ENCODE measurements at places on chromosomes 11 and 22.

DNA sequence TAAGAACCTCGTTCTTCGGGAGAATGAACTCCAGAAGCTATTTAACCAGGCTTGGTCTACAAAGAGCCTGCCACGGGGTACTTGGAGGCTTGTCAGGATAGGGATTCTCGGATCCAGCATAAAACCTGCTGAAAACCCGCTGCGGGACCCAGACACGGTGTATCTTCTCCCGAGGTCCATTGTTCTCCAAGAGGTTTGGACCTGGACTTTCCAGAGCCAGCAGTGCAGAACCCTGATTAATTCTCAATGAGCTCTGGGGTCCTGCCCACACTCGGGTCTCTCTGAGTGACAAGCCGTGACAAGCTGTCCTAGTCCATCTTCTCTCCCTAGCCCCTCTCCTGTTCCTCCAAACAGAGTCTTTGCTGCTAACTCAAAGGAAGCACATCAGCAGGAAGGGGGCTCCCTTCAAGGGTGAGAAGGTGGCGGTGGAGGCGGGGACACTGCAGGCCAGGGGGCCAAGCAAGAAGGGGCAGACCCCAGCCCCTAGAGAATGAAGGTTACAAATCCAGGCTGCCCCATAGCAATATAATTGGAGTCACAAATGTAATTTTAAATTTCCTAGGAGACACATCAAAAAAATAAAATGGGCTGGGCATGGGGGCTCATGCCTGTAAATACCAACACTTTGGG lies 12.2 kb downstream of the SHANK2 start:
- no peak for DNase-seq

GRCh38 chr22:20091690-20092476 lies 11.8 kb downstream of the DGCR8 start:
- DNase-seq: no peak

DNA sequence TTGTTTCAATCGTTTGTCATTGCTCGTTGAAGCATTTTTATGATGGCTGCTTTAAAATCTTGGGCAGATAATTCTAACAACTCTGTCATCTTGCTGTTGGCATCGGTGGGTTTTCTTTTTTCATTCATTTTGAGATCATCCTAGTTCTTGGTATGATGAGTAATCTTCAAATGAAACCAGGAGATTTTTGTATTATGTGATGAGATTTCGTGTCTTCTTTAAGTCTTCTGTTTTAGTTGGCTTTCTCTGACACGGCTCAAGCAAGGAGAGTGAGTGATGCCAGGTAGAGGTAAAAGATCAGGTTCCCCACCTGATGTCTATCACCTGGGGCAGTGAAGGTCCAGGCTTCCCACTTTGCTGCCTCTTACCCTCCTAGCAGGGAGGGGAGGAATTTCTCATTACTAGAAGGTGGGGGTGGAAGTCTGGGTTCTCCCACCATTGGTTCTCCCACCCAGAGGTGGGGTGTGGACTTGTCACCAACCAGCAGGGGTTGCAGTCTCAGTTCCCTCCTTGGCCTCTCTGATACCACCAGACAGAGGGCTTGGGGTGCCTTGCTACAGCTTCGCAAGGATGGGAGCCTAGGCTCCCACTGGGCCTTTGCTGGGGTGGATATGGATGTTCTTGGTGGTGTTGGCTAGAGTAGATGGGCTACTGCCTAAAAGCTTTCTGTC lies 12.9 kb downstream of the CDC45 start:
- no peak for DNase-seq

GRCh38 chr11:124970925-124971324 lies 16.9 kb downstream of the CCDC15 start:
- DNase-seq: no peak

GRCh38 chr22:29359469-29359868 lies 28.9 kb downstream of the AP1B1 start:
- no peak for DNase-seq

DNA sequence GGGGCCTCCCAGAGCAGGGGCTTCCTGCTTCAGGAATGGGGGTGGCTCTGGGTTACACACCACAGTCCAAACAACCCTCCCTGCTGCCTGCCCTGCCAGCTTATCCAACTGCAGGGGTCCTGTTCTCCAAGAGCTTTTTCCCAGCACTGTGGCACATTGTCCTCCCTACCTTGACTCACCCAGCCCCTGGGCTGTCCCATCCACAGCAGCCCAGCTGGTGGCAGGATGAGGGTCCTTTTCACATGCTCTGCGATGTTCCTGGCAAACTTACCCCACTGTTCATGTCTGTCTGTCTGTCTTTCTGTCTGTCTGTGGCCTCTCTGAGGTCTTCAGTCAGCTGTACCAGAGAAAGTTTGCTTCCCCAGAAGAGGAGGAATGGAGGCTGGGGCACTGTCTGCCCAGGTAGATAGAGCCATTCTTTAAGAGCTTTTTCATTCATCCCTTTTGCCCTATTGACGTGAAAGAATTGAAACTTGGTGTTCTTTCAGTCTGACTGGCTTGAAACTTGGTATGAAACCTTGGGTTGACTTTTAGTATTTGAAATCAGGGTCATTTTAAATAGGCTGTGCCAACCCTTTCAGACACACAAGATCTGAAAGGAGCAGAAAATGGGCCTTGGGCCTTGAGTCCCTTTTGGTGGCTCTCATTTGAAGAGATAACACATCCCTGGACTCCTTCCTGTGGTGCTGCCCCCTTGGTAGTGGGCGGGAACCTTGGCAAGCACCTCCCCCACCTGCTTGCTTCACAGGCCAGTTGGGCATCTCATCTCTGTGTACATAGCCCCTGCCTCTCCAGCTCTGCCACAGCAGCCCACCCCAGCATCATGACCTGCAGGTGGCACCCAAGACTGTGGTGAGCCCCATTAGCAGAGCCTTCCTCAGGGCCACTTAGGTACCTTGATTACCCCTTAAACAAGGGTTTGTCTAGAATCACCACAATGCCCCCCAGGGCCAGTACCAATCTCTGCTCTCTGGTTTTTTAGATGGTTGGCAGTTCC lies 74.6 kb upstream of the SUSD2 start:
- no peak for DNase-seq

GRCh38 chr11:12802418-12803085 lies 128.3 kb downstream of the TEAD1 start:
- no peak for DNase-seq

GRCh38 chr11:6365659-6366058 lies 24.6 kb upstream of the SMPD1 start:
- no peak for DNase-seq

DNA sequence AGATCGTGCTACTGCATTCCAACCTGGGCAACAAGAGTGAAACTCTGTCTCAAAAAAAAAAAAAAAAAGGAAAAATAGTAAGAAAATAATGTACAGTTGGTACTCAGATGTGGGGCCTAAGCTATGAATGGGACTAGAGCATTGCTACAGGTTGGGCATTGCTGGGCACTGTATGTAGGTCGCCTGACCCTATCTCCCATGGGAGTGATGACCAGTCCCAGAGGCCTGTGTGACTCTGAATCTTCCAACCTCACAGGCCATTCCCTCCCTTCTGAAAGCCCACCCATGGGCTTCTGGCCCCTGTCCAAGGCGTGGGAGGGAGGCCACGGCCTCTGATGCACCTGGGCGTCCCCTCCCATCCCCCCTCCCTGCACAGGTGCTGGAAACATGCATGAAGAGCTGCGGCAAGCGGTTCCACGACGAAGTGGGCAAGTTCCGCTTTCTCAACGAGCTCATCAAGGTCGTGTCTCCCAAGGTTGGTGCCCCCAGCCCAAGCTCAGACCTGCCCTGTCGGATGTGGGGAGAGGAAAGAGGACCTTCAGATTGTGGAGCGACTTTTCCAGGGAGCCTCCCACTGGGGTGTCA lies 9.5 kb downstream of the GGA1 start:
- no peak for DNase-seq

- no peak for DNase-seq
Measured at GRCh38 chr11:86688398-86689179, 16.2 kb upstream of the ME3 start.

DNA sequence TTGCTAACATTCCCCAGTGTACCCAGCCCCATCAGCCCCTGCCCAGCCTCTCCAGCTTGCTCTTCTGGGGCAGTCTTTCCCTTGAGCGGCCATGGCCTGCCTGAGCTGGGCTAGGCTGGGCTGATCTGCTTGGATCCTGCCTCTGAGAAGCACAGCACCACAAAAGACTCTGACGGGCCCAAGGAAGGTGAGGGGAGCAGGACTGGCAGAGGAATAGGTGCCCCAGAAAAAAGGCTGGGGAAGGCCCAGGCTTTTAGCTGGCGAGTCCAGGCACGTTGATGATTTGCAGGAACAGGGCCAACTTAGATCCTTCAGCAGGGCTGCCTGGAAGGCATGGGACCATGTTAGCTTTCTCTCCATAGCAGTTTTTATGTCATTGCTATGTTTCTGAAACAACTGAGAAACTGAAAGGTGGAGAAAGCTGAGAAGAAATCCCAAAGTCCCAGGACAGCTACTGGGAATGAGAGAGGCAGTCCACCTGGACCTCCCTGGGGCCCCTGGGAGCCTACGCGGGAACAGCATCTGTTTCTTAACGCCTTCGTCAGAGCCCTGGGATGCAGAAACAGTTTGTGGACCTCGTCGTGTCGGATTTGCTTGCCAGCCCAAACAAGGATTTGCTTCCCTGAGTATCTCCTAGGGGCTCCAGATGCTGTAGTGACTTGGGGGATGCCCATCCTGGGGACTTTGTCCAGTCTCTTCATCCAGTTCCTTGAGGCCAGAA lies 24.4 kb upstream of the FXYD6 start:
- no peak for DNase-seq

- DNase-seq: no peak
Measured at GRCh38 chr11:76120513-76121101, 85.7 kb downstream of the WNT11 start.

DNA sequence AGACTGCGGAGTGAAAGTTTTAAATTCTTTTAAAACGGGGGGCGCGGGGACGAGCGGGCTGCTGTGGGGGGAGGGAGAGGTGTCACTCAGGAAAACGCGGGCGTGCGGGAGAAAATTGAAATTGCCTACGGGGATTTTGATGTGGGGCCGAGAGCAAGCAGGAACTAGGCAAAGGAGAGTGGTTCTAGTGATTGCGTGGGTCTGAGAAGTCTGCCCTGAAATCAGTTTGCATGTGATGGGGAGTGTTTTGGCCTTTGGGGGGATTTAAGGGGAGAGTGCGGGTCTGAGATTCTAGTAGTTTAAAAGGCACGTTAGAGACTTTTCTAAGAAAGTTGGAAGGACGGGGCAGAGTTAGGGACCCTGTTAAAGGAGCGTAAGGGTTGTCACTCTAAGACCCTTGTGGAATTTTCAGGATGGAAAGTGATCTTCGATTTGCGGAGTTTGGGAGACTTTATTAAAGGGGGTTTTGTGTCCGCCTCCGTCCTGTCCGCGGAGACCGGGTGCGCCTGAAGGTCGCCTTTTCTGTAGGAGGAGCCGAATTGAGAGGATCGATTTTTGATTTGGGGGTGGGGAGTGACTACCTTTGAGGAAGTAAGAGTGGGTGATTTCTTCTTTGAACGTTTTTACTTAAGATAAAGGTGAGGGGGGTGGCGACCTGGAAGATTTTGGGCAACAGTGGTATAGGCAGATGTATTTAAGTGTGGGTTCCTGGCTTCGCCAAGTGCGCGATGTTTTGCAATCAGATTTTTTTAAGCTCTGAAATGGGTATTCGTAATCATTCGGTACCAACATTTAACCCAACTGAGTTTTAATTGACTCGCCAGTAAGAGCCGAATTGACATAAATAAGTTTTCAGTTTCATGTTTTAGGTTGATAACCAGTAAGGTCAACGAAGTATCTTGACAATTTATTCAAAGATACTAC lies 1.1 kb downstream of the EED start:
- DNase-seq: no peak

- no peak for DNase-seq
Measured at GRCh38 chr11:15146271-15147003, 31.7 kb downstream of the INSC start.

- DNase-seq: no peak
Measured at GRCh38 chr22:49294656-49295464, 532.8 kb downstream of the BRD1 start.

DNA sequence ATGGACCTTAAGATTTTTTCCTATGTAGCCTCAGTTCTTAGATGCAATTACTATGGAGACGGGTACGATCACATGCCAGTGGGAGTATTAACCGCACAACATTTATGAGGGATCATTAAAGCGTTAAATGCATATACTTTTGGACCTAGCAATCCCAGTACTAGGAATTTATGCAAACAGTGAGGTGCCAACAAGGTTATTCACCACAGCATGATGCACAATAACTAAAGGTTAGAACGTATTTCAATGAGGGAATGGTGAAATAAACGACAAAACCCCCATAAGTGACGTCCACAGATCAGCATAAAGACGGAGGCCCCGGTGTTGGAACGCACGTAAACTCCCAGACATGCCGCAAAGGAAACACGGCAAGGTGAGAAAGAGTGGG lies 539 bp downstream of the SIRT3 start:
- DNase-seq: peak; percentile 60

DNA sequence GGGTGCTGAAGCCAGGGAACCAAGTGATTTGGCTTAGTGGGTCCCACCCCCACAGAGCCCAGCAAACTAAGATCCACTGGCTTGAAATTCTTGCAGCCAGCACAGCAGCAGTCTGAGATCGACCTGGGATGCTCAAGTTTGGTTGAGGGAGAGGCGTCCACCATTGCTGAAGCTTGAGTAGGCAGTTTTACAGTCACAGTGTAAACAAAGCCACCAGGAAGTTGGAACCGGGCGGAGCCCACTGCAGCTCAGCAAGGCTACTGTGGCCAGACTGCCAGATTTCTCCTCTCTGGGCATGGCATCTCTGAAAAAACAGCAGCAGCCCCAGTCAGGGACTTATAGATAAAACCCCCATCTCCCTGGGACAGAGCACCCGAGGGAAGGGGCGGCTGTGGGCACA lies 424.1 kb upstream of the TENM4 start:
- DNase-seq: no peak

- DNase-seq: no peak
Measured at GRCh38 chr11:9662273-9662672, 1.6 kb upstream of the SWAP70 start.

DNA sequence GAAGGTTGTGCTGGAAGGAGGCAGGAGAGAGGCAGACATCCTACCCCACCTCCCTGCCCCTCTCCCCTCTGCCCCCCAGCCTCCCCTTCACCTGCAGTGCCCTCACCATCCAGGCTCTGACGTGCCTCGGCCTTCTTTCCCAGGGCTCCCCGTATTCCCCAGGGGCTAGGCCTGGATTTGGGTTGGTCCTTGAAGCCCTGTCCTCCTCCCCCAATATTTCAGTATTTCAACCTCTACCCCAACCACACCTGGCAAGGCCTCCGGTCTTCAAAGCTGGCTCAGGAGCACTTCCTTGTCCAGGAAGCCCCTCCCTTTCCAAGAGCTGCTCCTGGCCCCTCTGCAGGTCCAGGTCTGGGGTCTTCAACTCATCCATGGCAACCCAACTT lies 8.6 kb upstream of the PDE2A start:
- no peak for DNase-seq

GRCh38 chr11:35588627-35589026 lies 29.6 kb upstream of the FJX1 start:
- no peak for DNase-seq

Data from activated T-helper 9 cell treated with anti-CD3 and anti-CD28 coated beads, Interleukin-2, amount 50 U/mL, for 16 hours (primary cell).